Small intestine (tissue), 16 donors: ENCODE measurements at places on chromosomes 6 and 20. TPM values are rescaled to one million over a fixed set of nuclear protein-coding genes. Genes with fewer than 3 reads are reported as not detected.

- H3K27me3 ChIP-seq, result peaks cover 2% of the 10 kb centered on the region
- H3K4me3 ChIP-seq, result no peak overlapping the region
- DNase-seq, result peak; percentile 99
- peak overlapping the region; percentile 15 for H3K27ac ChIP-seq
Observed at GRCh38 chr6:36829919-36830544, 9.2 kb downstream of the CPNE5 start.

DNA sequence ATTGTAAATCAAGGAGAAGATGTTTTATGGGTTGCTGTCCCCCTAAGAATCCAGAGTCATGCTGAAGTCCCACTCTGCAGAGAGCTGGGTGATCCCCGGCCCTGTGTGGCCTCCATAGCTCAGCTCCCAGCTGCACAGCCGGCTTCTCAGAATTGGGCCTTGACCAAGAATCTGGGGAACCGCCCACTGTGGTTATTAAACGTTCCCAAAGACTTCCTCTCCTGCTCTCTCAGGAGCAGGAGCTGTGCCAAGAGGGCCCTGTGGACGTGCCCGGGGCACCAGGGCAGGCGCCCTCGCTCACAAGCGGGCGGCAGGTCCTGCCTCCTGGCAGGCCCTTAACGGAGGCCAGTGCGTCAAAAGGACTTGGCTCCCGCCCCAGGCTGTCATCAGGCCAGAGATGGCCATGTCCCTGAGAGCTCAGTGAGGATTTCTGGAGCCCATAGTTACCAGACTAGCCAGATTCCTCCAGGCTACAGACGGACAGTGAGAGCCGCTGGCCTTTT, 30.4 kb downstream of the ZC3H12D start:
- peaks cover 14% of the 10 kb centered on the region for H3K36me3 ChIP-seq
- peaks cover 9% of the 10 kb centered on the region for H3K27me3 ChIP-seq
- H3K4me1 ChIP-seq, result peaks cover 26% of the 10 kb centered on the region

The GTSF1L gene
- not detected for polyA plus RNA-seq

DNA sequence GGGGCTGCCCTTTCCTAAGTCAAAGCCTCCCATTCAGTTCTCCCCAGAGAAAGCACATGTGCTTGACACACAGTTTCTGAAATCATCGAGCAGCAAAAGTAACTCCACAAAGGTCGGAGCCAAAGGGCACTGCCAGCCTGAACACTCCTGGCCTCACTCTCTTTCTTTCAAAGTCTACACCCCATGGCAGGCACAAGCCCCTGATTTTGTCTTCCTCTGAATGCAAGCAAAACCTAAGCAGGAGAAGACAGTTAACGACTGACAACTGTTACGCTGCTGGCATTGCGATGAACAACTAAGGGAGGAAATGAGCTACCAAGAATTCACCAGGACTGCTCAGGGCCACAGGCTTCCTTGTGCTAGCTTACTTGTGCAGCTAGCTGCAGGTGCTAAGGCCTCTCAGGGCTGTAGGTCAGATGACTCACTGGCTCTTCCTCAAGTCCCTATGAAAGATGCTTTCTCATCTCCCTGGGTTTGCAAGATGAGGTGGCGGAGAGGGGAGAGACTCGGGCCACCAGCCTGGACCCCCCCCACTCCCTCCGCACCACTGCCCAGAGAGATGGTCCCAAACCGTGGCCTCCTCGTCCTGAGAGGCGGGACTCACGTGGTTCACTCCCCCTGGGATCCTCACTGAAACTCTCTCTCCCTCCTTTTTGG, 208.2 kb downstream of the DLL1 start:
- no peaks in the 10 kb centered on the region for H3K36me3 ChIP-seq
- no peaks in the 10 kb centered on the region for H3K27me3 ChIP-seq
- no peak for DNase-seq
- no peaks in the 10 kb centered on the region for H3K4me1 ChIP-seq
- no peak overlapping the region for H3K4me3 ChIP-seq

The MLIP gene
- 5.1 TPM for polyA plus RNA-seq
